ENCODE measurements at places on chromosomes 11 and 22. TPM values are rescaled to one million over a fixed set of nuclear protein-coding genes. Genes with fewer than 3 reads are reported as not detected.
A peak's percentile ranks its signal among the peaks of the same experiment; 100 is the strongest.

The SLC22A12 gene
- total RNA-seq = not detected

The MEI1 gene
- total RNA-seq = 59.3 TPM

The NFRKB gene
- 40.4 TPM for total RNA-seq

The SAA1 gene
- total RNA-seq = not detected

The UBASH3B gene
- 4.2 TPM for total RNA-seq

GRCh38 chr11:90148900-90149299 lies 14.4 kb downstream of the NAALAD2 start:
- H3K27ac ChIP-seq = no peak overlapping the region
- no peaks in the 10 kb centered on the region for H3K4me1 ChIP-seq
- H3K27me3 ChIP-seq = no peaks in the 10 kb centered on the region
- DNase-seq = no peak
- no peaks in the 10 kb centered on the region for H3K36me3 ChIP-seq
- H3K4me3 ChIP-seq = no peak overlapping the region

DNA sequence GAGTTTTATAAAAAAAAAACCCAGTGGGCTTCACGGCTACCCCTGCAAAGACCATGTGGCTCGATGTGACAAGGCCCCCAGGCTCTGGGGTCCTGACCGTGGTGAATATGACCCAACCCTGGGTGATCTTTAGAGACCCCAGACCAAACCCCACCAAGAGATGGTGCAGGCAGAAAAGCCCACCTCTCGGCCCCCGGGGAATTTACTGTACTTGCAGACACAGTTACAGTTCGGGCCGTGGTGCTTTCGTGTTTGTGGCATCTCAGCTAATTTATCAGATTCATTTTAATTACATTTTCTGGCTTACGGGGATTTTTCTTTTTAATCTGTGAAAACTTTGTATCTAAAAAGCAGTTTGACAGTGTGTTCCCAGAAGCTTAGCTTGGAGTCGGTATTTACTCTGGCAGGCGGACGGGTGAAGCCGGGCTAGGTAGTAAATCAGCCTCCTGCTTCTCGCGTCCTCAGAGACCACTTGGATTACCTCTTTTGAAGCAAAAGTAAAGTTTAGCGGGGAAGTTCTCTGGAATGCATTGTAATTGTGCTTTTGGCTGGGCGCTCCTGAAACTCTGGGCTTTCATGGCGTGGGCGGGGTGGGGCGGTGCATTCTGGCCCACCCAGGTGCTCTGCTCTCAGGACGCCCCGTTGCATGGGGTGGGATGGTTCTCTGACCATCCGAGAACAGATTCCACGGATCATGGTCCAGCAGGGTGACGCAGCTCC lies 25.3 kb downstream of the ANO1 start:
- no peaks in the 10 kb centered on the region for H3K36me3 ChIP-seq
- H3K4me3 ChIP-seq = no peak overlapping the region
- no peak overlapping the region for H3K27ac ChIP-seq
- no peak for DNase-seq
- no peaks in the 10 kb centered on the region for H3K27me3 ChIP-seq

- H3K27me3 ChIP-seq = no peaks in the 10 kb centered on the region
- H3K27ac ChIP-seq = no peak overlapping the region
- H3K4me3 ChIP-seq = peak overlapping the region; percentile 77
- peak; percentile 12 for DNase-seq
- H3K4me1 ChIP-seq = peaks cover 12% of the 10 kb centered on the region
- no peaks in the 10 kb centered on the region for H3K36me3 ChIP-seq
These were observed 1.3 kb downstream of the MACROD1 start for GRCh38 chr11:64164392-64165312.

DNA sequence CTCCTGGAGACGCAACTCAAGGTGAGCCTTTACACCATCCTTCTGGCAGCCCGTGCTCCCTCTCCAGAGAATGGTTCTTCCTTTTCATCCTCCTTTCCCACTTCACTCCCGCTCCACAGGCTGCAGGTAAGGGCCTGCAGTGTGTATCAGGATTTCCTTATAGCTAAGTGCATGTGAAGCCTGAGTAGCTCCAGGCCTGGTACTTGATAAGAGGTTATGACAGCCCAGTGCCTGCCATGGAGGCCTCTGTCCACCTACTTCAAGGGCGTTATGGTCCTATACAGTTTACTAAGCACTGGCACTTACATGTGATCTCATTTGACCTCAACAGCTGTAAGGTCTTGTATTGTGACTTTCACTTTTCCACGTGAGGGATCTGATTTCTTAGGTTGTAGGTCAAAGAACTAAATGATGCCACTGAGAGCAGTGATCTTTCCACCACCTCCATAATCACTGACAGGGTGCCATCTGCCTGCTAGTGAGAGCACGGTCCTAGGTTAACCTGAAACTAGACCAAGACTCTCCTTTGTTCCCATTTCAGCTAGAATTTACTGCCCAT lies 18.1 kb downstream of the SSH3 start:
- H3K4me3 ChIP-seq = no peak overlapping the region
- no peak for DNase-seq
- H3K36me3 ChIP-seq = peaks cover 3% of the 10 kb centered on the region
- H3K27me3 ChIP-seq = no peaks in the 10 kb centered on the region
- no peak overlapping the region for H3K27ac ChIP-seq
- H3K4me1 ChIP-seq = peaks cover 19% of the 10 kb centered on the region

DNA sequence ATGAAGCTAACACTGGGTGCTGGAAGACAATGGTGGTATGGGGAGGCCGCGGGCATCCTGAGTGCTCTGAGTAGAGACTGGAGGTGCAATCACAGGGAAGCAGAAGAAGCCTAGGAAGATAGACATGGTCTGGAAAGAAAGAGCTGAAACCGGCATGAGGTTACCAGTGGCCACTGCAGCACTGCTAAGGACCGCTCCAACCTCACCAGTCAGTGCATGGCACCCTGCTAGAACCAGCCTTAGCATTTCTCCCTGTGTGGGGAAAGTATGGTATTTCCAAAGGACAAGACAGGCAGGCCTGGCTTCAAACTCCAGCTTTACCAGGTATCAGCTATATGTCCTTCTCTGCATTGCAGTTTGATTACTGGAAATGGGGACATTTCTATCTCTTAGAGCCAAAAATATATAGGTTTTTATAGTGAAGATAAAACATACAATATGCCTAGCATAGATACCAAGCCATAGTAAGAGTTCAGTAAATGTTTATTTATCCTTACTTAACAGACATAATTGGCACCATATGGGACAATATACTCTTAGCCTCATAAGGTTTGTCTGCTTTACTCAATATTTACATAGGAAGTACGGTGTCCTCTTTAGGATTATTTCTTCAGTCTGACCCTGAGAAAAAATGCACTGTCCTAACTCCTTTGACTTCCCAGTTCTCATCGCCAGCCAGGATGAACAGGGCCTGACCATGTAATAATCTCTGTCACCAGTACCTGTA lies 231.1 kb downstream of the TENM4 start:
- H3K36me3 ChIP-seq = no peaks in the 10 kb centered on the region
- no peak overlapping the region for H3K27ac ChIP-seq
- H3K4me1 ChIP-seq = no peaks in the 10 kb centered on the region
- no peak overlapping the region for H3K4me3 ChIP-seq
- no peaks in the 10 kb centered on the region for H3K27me3 ChIP-seq

DNA sequence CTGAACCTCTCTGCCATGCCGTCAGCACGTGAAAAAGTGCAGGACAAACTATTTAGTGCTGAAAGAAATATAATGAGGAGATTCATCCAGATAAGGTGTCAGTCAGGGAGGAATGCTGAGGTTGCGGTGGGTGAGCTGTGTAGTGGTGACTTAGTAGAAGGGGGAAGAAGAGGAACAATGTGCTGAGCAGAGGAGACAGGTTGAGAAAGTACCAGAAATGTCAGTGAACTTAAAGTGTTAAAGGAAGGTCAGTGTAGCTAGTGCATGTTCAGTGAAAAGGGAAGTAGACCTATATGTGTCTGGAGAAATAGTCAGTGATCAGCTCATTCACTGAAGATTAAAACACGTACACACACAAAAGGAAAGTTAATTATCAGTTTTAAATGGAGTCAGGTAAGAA lies 237.6 kb upstream of the CCDC179 start:
- H3K4me1 ChIP-seq = no peaks in the 10 kb centered on the region
- no peak overlapping the region for H3K27ac ChIP-seq
- H3K27me3 ChIP-seq = no peaks in the 10 kb centered on the region
- DNase-seq = no peak

DNA sequence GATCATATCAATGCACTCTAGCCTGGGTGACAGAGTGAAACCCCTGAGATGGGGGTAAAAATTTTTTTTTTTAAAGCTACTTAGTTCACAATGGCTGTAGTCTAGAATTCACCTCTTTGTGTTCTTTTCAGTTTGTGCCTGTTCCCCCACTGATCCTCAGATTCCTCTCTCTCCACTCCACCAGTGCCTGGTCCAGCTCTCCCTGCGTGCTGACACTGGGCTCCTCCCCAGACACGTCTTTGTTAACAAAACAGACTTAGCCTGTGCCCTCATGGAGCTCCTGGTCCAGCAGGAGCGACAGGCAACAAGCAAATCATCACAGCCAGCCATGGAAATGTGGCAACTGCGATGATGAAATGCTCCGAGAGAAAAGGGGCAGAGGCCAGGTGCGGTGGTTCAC lies 34.0 kb downstream of the IFT27 start:
- H3K36me3 ChIP-seq = no peaks in the 10 kb centered on the region
- no peak overlapping the region for H3K27ac ChIP-seq
- DNase-seq = no peak
- peaks cover 21% of the 10 kb centered on the region for H3K27me3 ChIP-seq
- H3K4me1 ChIP-seq = no peaks in the 10 kb centered on the region
- no peak overlapping the region for H3K4me3 ChIP-seq

GRCh38 chr11:37459456-37459855 lies 861.4 kb upstream of the RAG2 start:
- no peaks in the 10 kb centered on the region for H3K4me1 ChIP-seq
- H3K27ac ChIP-seq = no peak overlapping the region
- no peak overlapping the region for H3K4me3 ChIP-seq
- no peak for DNase-seq
- no peaks in the 10 kb centered on the region for H3K36me3 ChIP-seq
- H3K27me3 ChIP-seq = no peaks in the 10 kb centered on the region

GRCh38 chr11:62061356-62062222 lies 62.2 kb upstream of the INCENP start:
- no peaks in the 10 kb centered on the region for H3K36me3 ChIP-seq
- H3K27ac ChIP-seq = no peak overlapping the region
- no peak overlapping the region for H3K4me3 ChIP-seq
- no peaks in the 10 kb centered on the region for H3K27me3 ChIP-seq
- no peaks in the 10 kb centered on the region for H3K4me1 ChIP-seq

DNA sequence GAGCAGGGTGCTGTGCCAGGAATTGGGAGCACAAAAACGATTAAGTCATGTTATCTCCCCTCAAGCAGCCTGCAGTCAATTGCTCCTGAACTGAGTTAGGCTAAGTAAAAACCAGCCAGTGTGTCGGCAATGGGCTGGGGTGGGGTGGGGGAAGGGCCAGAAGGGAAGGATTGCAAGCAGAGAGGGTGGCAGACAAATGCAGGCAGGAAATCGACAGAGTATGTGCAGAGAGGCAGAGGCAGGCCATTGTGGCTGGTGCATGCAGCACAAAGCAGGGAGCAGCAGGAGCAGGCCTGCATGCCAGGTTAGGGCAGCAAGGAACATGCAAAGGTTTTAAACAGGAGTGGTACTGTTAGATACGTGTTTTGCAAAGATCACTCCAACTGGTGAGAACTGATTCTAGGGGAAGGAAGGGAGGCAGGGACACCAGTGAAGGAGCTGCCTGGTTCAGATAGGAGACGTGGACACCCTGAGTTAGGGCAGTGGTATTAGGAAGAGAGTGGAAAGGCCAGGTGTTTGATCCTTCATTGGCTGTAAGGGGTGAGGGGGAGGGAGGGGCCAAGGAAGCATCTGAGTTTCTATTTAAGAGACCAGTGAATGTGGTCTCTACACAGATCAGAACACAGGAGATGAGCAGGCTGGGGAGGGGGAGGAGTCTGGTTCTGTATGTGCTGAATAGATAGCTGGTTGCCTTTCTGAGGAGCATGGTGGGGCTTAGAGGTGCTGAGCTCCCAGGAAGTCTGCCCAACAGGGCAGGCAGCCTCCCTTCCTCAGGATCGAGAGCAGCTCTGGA lies 70.8 kb upstream of the PHOX2A start:
- H3K27me3 ChIP-seq = no peaks in the 10 kb centered on the region
- H3K4me3 ChIP-seq = no peak overlapping the region
- peaks cover 2% of the 10 kb centered on the region for H3K36me3 ChIP-seq
- no peaks in the 10 kb centered on the region for H3K4me1 ChIP-seq
- H3K27ac ChIP-seq = no peak overlapping the region
- DNase-seq = no peak
